ENCODE measurements at places on chromosomes 2 and 18.

- DNase-seq: no peak
Observed at GRCh38 chr2:46642218-46642617, 162.9 kb downstream of the TMEM247 start.

DNA sequence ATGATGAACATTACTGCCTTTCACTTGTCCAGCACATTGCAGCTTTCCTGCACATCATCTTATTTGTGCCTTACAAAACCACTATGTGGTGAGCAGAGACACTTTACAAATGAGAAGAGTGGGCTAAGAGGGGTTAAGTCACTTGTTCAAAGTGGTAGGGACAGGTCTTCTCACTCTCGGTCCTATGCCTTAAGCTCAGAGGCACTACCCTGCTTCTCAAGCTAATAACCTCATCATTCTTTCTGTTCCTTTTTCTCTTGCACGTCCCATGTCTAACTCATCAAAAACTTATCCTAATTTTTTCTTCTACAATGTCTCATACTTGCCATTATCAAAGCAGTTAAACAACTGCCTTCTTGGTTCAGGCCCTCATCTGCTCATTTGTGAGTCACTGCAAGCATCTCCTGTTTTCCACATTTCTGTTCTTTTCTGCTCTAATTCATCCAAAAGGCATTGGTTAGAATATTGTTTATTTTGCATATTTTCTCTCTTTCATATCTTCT is 21.9 kb upstream of the NCOA1 start:
- no peak for DNase-seq

DNA sequence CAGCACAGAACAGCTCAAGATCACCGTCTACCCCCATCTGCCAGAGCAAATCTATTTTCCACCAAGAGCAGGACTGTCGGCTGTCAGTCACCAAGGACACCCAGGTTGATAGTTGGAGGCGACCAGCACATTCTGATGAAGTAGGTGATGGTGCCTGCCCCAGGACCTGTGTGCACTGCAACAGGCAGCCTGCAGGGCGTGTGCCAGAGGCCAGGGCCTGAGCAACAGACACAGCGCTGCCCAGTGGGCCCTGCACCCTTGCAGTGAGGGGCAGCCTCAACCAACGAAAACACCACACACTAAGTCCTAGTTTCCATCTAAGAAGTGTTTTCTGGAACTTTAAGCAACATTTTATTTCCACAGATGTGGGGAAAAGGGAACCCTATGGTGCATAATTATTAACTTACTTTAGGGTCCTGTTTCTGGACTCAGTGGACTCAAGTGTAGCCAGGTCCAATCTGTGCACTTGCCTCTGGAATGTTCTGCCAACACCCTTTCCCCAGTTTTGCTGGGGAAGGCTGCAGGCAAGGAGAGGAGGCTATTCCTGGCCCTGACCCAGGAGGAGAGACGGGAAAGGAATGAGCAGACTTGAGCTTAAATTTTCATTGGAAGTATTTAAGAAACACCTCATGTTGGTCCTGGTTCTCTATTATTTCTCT is 61.5 kb downstream of the ADNP2 start:
- no peak for DNase-seq

- DNase-seq: no peak
Observed at GRCh38 chr2:75592030-75592429, 31.3 kb upstream of the EVA1A start.

GRCh38 chr18:73286584-73286983 is 418.8 kb upstream of the NETO1 start:
- no peak for DNase-seq

DNA sequence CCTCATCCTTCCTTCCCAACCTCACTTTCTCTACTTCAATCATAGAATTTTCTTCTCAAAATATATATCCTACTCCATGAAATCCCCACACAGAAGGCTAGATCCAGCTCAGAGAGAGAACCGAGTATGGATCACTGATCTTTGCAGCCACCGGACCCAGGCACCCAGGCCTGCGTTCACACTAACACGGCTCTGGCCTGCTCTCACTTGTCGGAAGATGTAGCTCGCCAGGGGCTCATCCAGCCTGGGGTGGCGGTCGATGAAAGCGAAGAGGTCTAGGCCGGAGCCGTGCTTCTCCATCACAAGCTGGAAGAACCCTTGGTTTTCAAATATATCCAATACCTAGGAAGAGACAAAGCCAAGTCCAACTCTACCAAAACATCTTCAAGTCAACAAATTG is 12.7 kb upstream of the MTERF4 start:
- DNase-seq: no peak

- peak; percentile 72 for DNase-seq
Observed at GRCh38 chr2:231530099-231531011, at the start of gene NMUR1. TSS of gene NMUR1 (minus strand) at chr2:231530445. CDS start at chr2:231530361, 84 bp downstream.

GRCh38 chr18:63511285-63511684 is 30.9 kb upstream of the SERPINB12 start:
- no peak for DNase-seq

DNA sequence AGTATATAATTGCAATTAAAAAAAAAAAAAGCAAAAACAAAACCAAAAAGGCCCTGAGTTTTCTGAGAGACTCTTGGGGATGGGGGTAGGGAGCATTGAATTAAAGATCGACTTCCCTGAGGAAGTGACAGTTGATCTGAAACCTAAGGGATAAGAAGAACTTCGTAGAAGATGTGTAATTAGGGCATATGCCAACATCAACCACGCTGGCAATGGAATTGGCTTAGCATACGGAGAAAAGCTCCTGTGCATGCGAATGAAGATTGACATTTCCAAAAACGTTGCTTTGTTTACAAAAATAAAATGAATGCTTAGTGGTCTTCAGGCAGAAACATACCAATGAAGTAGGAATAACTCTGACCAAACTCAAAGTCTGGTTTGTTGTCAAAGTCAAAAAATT is 307.6 kb upstream of the ZNF521 start:
- DNase-seq: no peak

GRCh38 chr2:144519934-144520731 is at the start of gene ZEB2:
TSS of gene ZEB2 (minus strand) at chr2:144520119. CDS start at chr2:144517350, 2,769 bp downstream.
- DNase-seq: peak; percentile 54

GRCh38 chr18:59900222-59901128 is 679 bp downstream of the PMAIP1 start:
- peak; percentile 72 for DNase-seq

DNA sequence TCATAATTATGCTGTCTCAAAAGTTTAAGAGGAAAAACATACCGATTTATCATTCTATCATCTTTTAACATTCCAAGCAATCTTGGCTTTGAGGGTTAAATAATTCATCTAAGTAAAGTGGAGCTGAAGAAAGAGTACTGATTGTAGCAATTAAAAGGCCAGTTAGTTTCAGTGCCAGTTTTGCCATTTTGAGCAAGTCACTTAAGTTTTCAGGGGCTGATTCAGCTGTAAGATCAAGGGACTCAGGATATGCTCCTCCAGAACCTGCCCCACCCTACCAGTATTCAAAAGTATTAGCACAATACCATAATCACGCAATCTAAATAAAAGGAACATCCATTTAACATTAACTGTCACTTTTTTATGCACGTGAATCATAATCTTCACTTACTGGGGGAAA is 1.9 kb downstream of the SS18 start:
- peak; percentile 14 for DNase-seq

- DNase-seq: no peak
Observed at GRCh38 chr2:228875152-228875900, 395.8 kb downstream of the PID1 start.

GRCh38 chr2:7012141-7012764 is 95.0 kb downstream of the RNF144A start:
- DNase-seq: no peak

All from CD4-positive, alpha-beta T cell treated with Interleukin-2 at 100 ng/mL for 4 hours (primary cell).